HuH-7 (cell line): ENCODE measurements at places on chromosomes 6 and 20.

DNA sequence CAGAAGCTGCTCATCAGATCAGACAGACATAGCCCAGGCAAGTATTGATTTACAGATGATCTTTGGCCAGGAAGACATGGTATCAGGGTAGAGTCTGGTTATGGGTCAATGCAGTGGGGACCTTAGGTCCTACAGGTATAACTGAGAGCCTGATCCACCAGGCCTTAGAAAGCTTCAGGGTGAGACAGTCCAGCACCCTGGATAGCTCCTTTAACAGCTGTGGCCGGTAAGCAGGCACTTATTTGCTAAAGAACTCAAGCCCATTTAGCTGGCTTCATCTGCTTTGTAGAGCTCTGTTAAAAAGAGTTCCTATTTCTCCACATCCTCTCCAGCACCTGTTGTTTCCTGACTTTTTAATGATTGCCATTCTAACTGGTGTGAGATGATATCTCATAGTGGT lies 39.6 kb downstream of the ESR1 start:
- peak; percentile 30 for DNase-seq

- no peak for DNase-seq
Measured at GRCh38 chr6:24963339-24963738, 27.6 kb upstream of the RIPOR2 start.

- DNase-seq, result no peak
Measured at GRCh38 chr6:128657181-128657580, 136.8 kb upstream of the PTPRK start.

DNA sequence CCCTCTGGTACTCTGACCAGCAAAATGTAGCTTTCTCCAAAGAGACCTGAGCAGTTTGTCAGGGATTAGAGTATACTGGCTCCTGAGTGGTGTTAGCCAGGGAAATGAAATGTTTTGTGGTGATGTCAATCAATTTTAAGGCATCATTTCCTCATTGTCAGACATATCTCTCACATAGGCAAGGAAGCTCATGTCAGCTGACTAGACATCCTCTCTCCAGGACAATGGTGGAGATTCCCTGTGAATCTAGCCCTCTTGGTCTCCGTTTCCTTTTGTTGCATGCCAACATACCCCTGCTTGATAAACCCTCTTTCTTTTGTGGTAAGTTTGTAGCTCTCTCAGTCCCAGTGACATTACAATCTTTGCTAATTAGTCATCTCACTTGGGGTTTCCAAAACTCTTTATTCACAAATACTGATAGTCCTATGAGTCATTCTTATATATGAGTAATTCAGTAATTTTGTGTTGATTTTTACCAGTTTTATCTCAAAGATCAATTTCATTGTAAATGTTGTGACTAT lies 135.6 kb upstream of the PTPRK start:
- DNase-seq, result no peak

- no peak for DNase-seq
Measured at GRCh38 chr20:33097001-33097400, 17.6 kb downstream of the BPIFB4 start.

- DNase-seq, result no peak
Measured at GRCh38 chr20:4441871-4442270, 279.8 kb upstream of the PRND start.

DNA sequence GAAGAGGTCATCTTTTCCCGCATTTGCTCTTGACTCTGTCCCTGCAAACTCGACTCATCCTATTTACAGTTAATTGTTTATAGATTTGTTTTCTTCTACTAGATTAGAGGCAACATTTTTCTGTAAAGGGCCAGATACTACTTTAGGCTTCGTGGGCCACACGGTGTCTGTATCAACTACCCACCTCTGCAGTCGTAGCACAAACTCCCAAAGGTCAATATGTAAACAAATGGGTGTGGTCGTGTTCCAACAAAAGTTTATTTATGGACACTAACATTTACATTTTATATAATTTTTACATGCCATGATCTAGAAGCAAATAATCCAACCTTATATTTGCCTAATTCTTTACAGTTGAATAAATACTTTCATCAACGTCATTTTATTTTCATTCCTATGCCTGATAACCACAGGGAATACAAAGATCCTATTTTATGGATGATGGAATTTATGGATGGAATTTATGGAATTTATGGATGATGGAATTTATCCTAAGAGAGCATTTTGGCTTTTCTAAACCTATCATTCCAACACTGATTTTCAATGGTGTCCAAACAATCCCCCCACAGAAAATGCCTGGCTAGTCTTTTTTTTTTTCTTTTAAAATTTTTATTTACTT lies 232.8 kb downstream of the MYLK4 start:
- no peak for DNase-seq

GRCh38 chr6:134962421-134962820 lies 12.5 kb upstream of the ALDH8A1 start:
- DNase-seq, result no peak

DNA sequence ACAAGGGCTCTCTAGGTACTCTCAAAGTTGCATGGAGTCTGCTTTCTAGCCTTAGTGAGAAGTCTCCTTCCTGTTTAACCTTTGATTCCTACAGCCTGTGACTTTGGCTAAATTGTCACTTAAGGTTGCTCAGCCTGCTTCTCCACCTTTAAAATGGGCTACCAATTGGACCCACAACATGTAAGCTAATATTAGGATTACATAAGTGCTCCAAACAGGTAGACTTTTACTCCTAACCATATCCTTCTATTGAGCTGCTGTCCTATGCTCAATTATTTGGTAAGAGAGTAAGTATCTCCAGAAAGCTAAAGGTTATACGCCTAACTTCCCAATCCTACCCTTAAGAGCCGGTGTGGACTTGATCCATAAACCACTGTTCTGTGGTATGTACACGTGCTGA lies 2.9 kb downstream of the PCNA start:
- DNase-seq, result no peak

DNA sequence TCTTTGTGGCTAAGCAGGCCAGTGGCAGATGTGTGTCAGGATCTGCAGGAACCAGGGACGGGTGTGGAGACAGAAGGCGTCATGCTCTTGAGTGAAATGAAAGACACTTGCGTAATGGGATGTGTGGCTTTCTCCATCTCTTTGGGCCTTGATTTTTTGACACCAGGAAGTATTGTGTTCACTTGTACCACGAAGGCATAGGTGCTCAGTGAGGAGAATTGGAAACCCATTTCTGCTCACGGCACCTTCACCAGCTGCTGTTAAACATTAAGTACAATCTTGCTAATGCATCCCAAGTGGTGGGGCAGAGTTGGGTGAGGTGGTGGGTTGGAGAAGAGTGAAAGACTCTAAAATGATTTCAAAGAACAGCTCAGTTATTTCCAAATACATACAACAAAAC lies 30.0 kb downstream of the GJA10 start:
- DNase-seq, result no peak

- no peak for DNase-seq
Measured at GRCh38 chr20:14956538-14956937, 619.1 kb upstream of the FLRT3 start.

DNA sequence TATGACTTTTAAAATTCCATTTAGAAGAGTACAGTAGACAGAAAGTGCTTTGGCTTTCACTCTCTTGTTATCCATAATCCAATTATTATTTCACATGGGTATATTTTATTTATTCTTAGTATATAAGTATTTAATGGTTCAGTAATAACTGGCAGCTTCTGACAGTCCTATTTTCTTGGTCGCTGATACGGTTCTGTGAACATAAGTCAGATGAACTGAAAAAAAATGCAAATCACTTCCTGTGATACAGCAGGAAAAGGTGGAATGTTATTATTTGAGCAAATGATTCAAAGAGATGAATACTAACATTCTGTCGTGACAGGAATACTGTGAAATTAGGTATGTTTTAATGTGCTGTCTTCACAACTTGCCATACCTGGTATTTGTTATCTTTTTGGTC lies 132.3 kb downstream of the ARHGAP18 start:
- no peak for DNase-seq
